ENCODE measurements at places on chromosomes 13 and 19.

- H3K4me1 ChIP-seq: no peaks in the 10 kb centered on the region
- H3K4me3 ChIP-seq: no peak overlapping the region
- H3K36me3 ChIP-seq: peaks cover 3% of the 10 kb centered on the region
- no peaks in the 10 kb centered on the region for H3K27me3 ChIP-seq
- no peak for DNase-seq
These were observed 49.4 kb downstream of the ZNF91 start for GRCh38 chr19:23345838-23346237.

GRCh38 chr19:480016-480855 lies 16.1 kb upstream of the MADCAM1 start:
- H3K27ac ChIP-seq: no peak overlapping the region
- H3K36me3 ChIP-seq: no peaks in the 10 kb centered on the region
- H3K4me1 ChIP-seq: no peaks in the 10 kb centered on the region
- H3K4me3 ChIP-seq: peak overlapping the region; percentile 38

DNA sequence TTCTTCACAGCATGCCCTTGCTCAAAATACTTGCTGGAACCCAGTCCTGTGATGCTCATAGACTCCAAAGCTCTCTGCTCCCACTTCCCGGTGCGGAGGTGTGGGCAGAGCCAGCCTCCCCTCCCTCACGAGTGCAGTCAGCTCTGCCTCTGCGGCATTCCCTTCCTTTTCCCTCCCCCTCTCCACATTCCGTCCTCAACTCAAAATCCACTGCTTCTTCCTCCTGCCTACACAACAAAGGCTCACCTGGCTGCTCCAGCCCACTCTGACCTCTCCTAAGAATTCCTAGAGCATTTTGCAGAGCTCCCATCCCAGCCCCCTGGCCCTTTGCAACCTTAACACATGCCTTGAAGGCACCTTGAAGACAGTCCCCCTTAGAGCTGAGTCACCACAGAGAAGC lies 527.9 kb downstream of the MYO16 start:
- no peak overlapping the region for H3K4me3 ChIP-seq
- DNase-seq: no peak
- no peaks in the 10 kb centered on the region for H3K27me3 ChIP-seq
- no peak overlapping the region for H3K27ac ChIP-seq

GRCh38 chr13:37390735-37391134 lies 207.8 kb downstream of the POSTN start:
- no peak overlapping the region for H3K4me3 ChIP-seq
- H3K36me3 ChIP-seq: no peaks in the 10 kb centered on the region
- H3K27me3 ChIP-seq: no peaks in the 10 kb centered on the region

DNA sequence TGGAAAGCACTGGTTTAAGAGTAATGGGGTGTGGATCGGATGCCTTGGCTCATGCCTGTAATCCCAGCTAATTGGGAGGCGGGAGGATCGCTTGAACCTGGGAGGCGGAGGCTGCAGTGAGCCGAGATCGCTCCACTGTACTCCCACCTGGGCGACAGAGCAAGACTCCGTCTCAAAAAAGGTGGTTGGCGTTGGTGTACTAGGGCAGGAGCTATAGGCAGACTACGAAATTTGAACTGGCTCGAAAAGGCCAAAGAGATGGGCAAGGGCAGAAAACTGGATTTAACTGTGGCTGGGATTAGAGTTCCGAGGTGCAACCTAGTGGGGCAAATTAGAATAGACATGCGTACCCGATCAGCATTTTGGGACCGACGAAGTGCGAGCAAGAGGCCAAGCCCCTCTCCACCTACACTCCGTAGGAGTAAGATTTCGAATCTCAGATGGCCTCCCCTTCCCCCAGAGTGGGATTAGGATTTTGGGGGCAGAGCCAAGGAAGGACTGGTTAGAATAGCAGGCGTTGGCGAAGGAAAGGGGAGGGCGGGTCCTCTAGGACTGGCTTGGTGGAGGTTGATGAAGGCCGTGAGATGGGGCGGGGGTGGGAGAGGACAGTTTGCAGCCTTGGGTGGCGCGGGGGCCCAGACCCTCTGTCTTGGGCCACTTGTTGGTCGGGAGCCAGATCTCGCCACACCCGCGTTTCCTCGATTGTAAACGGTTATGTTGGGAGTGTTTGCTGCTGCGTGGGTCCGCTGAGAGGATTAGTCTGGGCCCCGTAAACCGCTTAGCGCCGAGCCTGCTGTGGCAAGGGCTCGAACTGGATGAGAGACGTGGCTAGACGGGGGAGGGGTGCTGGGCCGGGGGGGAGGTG lies 2.0 kb upstream of the INAFM1 start:
- H3K4me3 ChIP-seq: peak overlapping the region; percentile 79
- peaks cover 28% of the 10 kb centered on the region for H3K36me3 ChIP-seq
- no peaks in the 10 kb centered on the region for H3K27me3 ChIP-seq
- DNase-seq: peak; percentile 80
- peaks cover 13% of the 10 kb centered on the region for H3K4me1 ChIP-seq

DNA sequence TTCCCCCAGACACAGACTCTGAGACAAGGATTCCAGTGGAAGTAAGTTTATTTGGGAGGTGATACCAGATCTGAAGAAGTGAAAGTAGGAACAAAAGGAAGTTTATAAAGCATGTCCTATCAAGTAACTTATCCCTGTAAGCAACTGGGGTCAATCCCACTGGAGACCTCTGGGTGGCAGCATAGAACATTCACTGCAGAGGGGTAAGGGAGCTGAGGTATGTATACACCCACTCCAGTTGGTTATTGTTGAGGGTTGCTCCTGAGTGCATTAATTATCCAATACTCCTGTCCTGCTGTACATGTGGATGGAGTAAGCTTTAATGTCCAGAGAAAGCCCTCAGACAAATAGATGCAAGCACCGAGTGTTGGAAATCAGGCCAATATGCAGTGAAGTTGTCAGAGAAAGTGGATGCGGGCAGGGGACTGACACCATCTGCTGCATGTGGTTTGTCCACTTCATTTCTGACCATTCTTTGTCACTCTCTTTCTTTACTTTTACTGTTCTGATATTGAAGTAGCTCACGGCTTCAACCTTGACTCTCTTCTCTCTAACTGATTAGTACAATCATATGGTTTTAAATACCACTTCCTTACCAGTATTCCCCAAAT lies 46.7 kb downstream of the NOTCH3 start:
- H3K27ac ChIP-seq: no peak overlapping the region
- H3K4me3 ChIP-seq: no peak overlapping the region
- DNase-seq: no peak
- H3K36me3 ChIP-seq: no peaks in the 10 kb centered on the region
- H3K4me1 ChIP-seq: no peaks in the 10 kb centered on the region

- no peak overlapping the region for H3K4me3 ChIP-seq
These were observed 155.7 kb downstream of the ENOX1 start for GRCh38 chr13:43631106-43631505.

DNA sequence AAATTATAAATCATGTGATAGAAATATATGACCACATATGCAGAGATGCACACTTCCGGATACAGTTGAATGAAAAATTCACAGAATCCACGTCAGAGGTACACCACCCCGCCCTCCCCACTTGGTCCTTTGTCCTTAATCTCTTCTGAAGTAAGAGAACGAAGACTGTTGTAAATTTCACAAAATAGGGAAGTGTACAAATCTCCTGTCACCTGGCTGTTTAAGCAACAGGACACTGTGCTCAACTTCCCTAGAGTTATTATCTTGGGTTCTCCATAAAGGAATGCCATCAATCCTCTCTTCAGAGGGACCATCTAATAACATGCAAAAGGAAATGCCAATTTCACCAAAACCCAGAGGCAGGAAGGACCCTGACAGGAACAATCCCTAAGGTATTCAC lies 10.5 kb upstream of the CEACAM6 start:
- DNase-seq: no peak
- no peaks in the 10 kb centered on the region for H3K36me3 ChIP-seq

DNA sequence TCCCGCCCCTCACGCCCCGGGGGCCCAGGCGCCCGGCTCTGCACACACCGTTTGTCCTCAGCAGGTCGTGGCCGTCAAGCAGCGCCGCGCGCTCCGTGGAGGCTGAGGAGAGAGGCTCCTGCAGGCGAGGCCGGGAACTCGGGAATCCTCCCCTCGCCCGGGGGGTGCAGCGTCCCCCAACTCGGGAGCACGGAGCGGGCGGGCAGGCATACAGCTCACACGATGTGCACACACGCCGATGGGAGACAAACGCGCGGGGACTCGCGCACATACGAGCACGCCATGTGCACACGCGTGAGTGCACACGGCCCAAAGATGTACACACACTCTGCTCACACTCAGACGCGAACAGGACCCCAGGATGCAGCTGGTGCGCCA lies 703 bp downstream of the CLEC4G start:
- no peaks in the 10 kb centered on the region for H3K36me3 ChIP-seq
- peaks cover 3% of the 10 kb centered on the region for H3K4me1 ChIP-seq
- no peak for DNase-seq

DNA sequence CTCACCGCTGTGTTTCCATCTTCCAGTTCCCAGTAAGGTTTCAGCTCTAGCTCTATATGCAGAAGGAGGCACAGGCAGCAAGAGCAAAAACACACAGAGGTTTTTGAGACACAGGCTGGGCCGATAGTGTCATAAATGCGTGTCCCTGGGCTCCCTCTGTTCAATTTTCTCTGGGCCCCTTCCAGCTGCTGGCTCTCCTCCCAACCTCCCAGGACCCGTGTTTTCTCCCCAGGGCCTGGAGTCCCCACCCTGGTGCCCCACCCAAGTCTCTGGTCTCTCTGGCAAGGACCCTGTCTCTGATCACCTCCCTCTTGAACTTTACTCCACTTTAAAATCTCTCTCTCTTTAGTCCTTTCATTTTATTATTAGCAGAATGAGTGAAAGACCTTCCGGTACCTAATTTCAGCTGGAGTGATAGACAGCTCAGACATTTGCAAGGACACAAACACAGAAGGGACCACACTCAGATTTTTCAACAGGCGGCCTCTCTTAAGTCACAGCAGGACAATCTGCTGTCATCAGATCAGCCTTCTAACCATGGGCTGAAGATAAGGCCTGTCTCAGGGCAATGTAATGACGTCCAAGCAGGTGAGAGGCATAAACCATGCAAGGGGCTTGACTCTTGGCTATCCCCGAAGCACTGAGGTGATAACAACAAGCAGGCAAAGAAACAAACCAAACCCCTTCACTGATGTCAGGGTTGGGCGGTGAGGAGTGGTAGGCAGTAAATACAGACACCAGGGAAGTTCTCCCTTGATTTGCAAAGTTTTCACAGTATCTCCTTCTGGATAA lies 190.0 kb upstream of the IRS2 start:
- H3K27ac ChIP-seq: no peak overlapping the region
- no peaks in the 10 kb centered on the region for H3K36me3 ChIP-seq
- H3K4me3 ChIP-seq: no peak overlapping the region
- no peaks in the 10 kb centered on the region for H3K4me1 ChIP-seq

DNA sequence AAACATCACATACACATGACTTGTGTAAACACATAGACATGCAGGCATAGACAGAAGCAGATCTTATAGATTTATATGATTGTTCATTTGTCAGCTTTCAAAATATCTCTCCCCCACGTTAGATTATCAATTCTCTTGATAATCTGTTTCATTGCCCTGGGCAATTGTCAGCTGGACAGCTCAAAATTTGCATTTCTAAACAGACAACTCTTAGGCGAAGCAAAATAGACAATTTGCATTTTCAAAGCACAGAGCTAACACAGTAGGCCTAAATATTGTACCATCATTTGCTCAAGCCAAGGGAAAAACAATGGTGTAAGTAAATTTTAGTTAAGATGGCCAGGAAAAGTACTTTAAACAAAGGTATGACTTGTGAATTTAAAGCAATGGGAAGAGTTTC lies 24.0 kb upstream of the KBTBD6 start:
- no peak for DNase-seq
- H3K27ac ChIP-seq: no peak overlapping the region
- no peaks in the 10 kb centered on the region for H3K27me3 ChIP-seq
- H3K4me1 ChIP-seq: no peaks in the 10 kb centered on the region
- H3K36me3 ChIP-seq: no peaks in the 10 kb centered on the region

DNA sequence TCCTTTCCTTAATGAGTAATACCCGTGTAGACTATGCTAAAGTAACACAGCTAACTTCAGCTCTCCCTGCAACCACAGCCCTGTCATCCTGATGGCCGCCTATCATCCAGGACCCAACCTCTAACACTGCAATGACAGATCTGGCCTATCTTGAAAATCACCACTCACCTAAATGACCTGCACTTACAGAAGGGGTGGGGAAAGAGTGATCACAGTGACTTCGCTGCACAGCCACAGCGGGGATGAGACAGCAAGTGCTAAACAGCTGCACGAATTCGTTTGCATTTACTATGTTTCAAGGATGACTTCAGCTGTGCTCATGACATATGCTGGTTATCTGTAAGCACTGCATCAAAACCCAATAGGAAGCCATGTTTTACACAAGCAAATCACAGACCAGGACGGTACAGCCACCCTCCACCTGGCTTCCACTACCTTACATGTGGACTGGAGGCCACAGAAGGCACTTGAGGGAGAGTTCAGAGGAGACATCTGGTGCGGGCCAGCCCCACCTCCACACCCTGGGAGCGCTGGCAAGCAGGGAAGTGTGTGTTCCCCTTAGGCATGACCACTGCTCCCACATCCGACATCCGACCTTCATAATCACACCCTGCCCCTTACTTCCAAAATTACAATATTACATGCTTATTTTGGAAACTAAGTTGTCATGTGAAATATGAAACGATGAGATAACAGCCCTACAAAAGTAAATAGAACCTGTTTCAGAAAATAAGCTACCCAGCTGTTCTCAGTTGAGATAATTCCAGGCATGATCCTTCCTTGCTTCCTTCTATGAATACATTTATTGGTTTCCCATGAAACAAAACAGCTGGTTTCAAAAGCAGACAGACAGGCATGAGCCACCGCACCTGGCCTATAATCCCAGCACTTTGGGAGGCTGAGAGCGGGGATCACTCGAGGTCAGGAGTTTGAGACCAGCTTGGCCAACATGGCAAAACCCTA lies 95.7 kb downstream of the STK24 start:
- H3K4me1 ChIP-seq: peaks cover 62% of the 10 kb centered on the region
- no peak overlapping the region for H3K27ac ChIP-seq
- no peak for DNase-seq
- no peak overlapping the region for H3K4me3 ChIP-seq
- peaks cover 7% of the 10 kb centered on the region for H3K36me3 ChIP-seq

DNA sequence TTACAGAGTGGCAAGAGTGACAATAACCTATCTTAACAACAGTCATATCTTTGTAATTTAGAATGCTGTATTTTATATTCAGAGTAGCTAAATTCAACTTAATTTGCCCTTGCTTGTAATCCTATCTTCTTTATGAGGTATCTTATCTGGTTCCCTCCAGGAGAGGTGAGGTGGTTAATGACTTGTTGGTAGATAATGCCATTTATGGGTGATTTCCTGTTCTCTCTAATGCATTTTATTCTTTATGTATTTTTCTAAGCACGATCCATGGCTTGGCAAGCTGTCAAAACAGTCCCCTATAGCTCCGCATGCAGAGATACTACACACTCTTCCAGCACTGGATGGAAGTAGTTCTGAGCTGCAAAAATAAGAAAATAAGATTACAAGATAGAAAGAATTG lies 267.9 kb downstream of the LMO7 start:
- no peak overlapping the region for H3K27ac ChIP-seq
- H3K36me3 ChIP-seq: no peaks in the 10 kb centered on the region
- no peak for DNase-seq
